ENCODE measurements at places on chromosomes 7 and 10.

GRCh38 chr7:16264036-16264819 is 157.1 kb downstream of the CRPPA start:
- no peak for DNase-seq

- DNase-seq, result peak; percentile 81
Observed at GRCh38 chr10:72340510-72341261, 14.0 kb downstream of the DNAJB12 start.

DNA sequence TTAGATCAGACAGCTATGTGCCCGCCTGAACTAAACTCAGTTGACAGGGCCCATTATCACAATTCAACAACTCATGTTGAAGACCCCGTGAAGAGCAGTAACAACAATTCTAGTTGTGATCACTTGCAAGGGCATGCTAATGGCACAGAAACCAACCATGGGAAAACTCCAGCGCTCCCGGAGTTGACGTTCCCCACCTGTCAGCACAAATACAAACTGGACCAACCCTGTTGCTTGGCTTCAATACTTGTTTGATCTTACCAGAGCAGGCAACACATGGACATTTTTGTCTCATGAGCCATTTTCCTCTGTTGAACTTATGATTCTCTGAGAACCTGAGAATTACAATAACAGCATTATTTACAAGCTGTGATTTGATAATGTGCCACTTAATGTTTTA is 119.0 kb upstream of the LANCL2 start:
- no peak for DNase-seq

GRCh38 chr10:124644236-124644635 is 99.9 kb downstream of the FAM53B start:
- no peak for DNase-seq

DNA sequence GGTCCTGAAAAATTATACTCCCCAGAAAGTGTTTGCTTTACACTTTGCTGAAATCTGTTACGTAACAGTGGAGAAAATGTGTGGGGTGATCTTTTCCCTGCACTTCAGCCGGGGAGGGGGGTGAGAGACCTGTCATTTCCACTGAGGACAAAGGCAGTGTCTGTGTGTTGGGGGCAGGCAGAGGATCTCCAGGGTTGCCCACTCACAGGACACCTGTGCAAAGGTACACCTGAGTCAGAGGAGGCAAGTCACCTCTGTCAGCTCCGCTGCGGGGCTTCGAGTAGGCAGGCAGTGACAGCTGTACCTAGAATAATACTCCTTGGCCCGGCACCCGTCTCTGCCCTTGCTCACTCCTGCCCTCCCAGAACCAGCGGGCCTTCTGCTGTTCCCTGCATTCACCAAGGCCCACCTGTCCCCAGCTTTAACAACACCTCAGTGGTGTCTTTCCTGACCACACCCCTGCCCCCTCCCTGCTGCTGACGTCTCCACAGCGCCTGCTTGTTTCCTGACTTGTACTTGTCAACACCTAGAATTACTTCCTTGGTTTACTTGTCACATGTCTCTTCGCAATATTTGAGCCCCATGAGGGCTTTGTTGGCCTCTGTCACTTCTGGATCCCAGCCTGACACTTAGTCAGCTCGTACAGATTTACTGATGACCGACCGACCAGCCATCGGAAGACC is 159.2 kb downstream of the NEURL1 start:
- no peak for DNase-seq

DNA sequence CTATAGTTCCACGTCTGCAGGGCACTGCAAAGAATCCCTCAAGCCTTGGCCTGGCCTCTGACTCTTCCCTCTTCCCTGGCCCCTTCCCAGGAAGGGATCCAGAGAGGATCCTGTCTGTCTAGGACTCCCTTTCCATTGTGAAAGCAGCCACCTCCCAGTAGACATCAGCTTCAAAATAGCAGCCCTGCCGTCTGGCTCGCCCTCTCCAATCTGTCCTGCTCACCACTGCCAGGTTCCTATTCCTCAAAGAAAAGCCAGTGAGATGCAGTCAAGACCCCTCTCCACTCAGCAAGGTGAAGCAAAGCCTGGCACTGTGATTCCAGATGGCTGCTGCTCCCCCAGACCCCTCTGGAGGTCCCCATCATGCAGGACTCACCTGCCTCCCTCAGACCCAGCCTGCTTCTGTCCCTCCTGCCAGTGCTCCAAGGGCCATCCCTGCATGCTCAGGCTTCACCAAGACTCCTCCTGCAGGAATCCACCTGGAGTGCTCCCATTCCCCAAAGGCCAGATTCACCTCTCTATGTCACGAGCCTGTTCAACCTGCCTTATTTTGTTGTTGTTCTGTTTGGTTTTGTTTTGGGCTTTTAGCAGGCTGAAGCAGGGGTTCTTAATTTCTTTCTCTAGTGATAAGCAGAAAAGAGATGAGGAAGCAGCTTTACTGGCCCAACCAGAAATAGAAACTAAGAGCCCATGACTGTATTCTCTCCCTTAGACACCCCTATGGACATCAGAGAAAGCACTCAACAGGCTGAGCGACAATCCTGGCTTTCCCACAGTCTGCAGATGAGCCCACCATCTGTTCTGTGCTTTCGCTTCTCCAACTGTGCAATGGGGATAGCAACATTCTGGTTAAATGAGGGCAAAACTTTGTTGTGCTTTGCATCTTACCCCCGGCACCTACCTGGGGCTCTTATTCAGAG is 305.1 kb downstream of the GRID1 start:
- DNase-seq, result no peak

GRCh38 chr10:91557651-91558111 is 75.2 kb downstream of the PPP1R3C start:
- no peak for DNase-seq

- no peak for DNase-seq
Observed at GRCh38 chr10:124349996-124350280, 68.8 kb downstream of the OAT start.

GRCh38 chr10:1074052-1074747 is 18.0 kb downstream of the WDR37 start:
- DNase-seq, result no peak

DNA sequence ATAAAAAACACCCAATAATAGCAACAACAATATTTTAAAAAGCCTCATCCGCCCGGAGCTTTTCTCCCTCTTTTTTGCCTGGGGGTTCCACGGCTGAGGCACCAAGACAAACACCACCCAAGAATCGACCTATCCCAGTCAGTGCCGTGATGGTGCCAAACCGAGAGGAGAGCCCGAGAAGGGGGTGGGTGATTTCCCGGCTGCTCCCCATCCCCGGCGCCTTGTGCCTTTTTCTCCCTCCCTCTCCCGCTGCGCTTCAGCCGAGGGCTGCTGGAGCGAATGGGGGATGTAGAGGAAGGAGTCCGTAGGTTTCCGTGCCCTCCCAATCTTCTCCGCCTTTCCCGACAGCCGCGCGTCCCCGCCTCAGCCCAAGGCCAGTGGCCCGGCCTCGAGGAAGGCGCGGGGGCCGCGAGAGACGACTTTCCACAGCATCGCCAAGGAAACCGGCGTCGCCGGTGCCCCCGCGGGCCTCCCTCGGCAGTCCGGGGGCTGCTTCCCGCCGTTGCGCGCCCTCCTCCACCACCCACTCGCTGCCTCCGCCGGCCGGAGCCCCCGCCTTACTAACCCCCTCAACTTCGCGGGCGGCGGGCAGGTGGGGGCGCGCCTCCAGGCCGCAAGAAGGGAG is 1.3 kb downstream of the EGR2 start:
- peak; percentile 34 for DNase-seq

GRCh38 chr7:69889976-69890351 is 291.7 kb downstream of the AUTS2 start:
- DNase-seq, result no peak

GRCh38 chr10:44132361-44133289 is 252.3 kb downstream of the CXCL12 start:
- no peak for DNase-seq
